ENCODE measurements at places on chromosomes 12 and 14.
A peak's percentile ranks its signal among the peaks of the same experiment; 100 is the strongest.

DNA sequence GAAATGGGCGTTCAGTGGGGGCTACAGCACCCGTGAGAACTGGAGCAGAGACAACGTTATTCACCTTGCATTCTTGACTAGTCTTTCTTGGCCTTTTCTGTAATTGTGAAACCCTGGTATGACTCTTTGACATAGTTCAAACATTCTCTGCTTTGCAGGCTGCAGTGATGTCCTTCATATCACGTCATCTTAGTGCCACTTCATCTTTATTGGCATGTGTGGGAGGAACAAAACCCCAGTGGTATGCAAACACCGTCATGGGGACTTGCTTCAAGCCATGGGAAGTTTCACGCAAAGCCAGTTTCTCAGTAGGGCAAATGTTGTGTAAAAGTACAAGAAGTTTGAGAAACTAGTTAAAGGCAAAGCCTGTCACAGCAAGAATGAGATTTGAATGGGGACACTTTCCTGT lies 20.2 kb upstream of the DUSP16 start:
- DNase-seq, result peak; percentile 30

DNA sequence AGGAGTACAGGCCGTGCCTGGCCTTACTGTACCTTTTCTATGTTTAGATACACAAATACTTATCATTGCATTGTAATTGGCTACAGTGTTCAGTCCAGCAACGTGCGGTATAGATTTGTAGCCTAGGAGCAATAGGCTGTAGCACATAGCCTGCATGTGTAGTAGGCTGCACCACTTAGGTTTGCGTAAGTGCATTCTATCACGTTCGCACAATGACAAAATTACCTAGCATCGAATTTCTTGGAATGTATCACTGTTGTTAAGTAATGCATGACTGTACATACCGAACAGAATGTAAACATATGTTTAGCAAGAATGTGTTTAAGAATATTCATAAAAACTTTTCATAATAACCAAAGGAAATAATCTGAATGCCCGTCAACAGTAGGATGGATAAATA lies 31.9 kb downstream of the VRTN start:
- DNase-seq, result no peak

- DNase-seq, result no peak
Observed at GRCh38 chr14:75070383-75070782, 942 bp downstream of the ZC2HC1C start.

GRCh38 chr12:103012884-103013283 lies 55.4 kb downstream of the ASCL1 start:
- no peak for DNase-seq

DNA sequence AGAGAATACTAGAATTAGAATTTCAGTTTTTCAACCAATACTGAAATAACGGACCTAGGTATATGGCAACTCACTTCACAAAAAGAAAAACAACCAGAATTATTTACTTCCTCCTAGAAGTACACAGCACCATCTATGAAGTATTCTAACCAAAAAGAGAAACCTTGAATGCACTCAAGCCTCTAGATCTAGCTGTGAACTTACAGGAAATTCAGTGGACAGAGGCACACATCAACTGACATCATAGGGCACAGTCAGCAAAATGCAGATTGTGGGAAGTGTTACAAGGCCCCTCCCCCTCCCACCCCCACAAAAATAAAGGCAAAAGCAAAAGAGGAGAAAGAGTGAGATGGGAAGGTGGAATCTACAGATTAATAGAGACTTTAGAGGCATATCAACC lies 102.4 kb downstream of the TMTC1 start:
- DNase-seq, result no peak

GRCh38 chr12:16163146-16163545 lies 114.3 kb downstream of the SLC15A5 start:
- no peak for DNase-seq

- no peak for DNase-seq
Observed at GRCh38 chr14:20754308-20754707, 8.6 kb downstream of the EDDM3A start.

DNA sequence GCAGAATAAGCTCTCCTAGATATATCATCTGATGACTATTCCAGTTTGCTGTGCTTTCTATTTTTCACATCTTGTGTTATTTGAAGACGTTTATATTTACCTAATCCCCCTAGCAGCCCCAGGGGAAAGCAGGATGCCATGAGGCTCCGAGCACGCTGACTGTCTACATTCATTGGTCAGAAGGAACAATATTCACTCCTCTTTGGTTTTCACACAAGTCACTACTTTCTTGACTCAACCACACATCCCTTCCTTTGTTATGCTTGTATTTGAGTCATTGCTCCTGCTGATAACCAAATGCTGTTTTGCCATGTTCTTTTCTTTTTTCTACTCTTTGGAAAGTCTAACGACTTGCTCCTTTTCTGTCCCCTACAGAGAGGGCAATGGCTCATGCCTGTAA lies 86.5 kb upstream of the SLC38A2 start:
- DNase-seq, result peak; percentile 30

- DNase-seq, result no peak
Observed at GRCh38 chr12:45509187-45509586, 220.3 kb upstream of the ARID2 start.

GRCh38 chr14:44873536-44873935 lies 88.2 kb downstream of the KLHL28 start:
- no peak for DNase-seq

- no peak for DNase-seq
Observed at GRCh38 chr14:49106741-49107667, 479.2 kb downstream of the RPS29 start.

GRCh38 chr12:108360487-108360886 lies 21.4 kb upstream of the CMKLR1 start:
- no peak for DNase-seq

GRCh38 chr14:25150934-25151790 lies 101.2 kb upstream of the STXBP6 start:
- DNase-seq, result no peak

DNA sequence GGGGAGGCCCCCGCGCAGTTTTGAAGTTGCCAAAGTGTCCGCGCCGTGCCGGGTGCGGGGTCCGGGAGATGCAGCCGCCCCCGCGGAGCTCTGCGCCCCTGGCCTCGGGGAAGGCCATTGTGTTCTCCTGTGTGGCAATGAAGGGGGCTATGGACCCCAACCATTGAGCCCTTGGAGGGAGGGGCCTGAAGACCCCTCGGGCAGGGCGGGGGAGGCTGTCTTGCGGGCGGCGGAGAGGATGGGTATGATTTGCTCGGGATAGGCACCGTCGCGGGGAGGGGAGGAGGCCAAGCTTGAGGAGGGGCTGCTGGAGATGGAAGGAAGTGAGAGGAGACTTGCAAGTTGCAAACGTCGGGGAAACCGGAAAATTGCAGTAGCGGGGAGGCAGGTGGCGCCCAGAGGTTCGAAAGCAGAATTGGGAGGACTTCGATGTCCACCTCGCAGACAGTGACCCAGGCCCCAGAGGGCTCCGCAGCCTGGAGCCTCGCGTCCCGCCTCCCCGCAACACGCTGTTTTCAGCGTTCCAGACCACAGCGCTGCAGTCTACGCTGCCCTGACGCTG lies 25.4 kb downstream of the BCL11B start:
- peak; percentile 59 for DNase-seq

Measured in activated T-helper 1 cell treated with anti-CD3 and anti-CD28 coated beads, Interleukin-12 subunit alpha, Interleukin-12 subunit beta, Interleukin-2, Interleukin-4 antibody, amounts not matched to agents 30 ng/mL and 10 ng/mL and 1 ng/mL, durations not matched to agents 14 hours and 24 hours and 36 hours (primary cell).